ENCODE measurements at places on chromosomes 12 and 14.

GRCh38 chr14:35347323-35348043 lies 55.3 kb downstream of the PSMA6 start:
- DNase-seq: no peak

DNA sequence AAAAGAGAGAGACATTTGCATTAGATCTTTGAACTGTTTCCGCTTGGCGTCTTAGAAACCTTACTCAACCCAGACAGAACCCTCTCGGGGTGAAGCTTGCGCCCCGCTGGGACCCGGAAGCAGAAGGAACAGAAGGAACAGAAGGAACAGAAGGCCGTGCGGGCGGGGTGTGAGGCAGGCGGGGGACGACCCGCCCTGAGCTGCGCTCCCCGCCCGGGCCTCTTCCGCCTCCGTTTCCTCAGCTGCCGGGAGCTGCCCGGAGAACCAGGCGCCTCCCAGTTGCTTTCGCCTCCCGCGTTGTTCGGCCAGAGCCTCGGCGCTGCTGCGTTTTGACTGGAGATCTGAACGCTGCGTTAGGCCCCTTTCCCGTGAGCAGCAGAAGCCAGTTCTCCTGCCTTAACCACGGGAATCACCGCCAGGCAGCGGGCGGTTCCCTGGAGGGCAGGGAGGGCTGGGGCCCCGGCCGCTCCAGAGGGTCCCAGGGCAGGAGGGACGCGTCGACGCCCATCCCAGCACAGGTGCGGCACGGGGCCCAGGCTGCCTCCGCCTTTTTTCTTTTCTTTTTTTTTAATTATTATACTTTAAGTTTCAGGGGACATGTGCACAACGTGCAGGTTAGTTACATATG lies 19.3 kb upstream of the MMP17 start:
- DNase-seq: peak; percentile 79

DNA sequence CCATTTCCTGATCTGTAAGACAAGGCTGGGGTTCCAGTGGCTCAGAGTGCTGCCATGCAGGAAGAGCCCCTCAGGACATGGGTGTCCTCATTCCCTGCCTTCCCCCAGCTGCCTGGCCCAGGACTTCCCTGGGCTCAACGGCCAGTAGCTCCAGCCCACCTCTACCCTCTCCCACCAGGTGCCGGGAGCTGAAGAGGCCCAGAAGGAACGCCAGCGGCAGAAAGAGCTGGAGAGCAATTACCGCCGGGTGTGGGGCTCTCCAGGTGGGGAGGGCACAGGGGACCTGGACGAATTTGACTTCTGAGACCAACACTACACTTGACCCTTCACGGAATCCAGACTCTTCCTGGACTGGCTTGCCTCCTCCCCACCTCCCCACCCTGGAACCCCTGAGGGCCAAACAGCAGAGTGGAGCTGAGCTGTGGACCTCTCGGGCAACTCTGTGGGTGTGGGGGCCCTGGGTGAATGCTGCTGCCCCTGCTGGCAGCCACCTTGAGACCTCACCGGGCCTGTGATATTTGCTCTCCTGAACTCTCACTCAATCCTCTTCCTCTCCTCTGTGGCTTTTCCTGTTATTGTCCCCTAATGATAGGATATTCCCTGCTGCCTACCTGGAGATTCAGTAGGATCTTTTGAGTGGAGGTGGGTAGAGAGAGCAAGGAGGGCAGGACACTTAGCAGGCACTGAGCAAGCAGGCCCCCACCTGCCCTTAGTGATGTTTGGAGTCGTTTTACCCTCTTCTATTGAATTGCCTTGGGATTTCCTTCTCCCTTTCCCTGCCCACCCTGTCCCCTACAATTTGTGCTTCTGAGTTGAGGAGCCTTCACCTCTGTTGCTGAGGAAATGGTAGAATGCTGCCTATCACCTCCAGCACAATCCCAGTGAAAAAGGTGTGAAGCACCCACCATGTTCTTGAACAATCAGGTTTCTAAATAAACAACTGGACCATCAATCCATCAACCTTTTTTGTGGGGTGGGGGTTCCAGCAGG lies 17.6 kb downstream of the AGAP2 start:
- no peak for DNase-seq

DNA sequence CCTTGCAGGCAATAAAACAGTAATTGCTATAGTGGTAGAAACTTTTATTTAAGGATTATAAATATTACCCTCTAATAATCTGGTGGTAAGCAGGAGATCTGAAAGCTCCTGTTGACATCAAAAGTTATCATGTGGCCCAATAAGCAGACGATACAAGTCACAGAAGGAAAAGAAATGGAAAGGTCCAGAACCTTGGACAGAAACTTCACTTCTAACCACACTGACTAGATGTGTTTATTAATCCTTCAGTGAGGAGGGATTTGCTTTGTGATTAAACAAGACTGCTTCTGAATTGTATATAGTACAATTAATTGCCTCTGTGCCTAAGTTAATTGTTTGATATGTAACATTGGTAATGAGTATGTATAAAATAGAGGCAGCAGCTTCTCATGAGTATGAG lies 652.7 kb upstream of the MIS18BP1 start:
- DNase-seq: no peak

- no peak for DNase-seq
Observed at GRCh38 chr14:88604212-88604611, 41.4 kb downstream of the ZC3H14 start.

DNA sequence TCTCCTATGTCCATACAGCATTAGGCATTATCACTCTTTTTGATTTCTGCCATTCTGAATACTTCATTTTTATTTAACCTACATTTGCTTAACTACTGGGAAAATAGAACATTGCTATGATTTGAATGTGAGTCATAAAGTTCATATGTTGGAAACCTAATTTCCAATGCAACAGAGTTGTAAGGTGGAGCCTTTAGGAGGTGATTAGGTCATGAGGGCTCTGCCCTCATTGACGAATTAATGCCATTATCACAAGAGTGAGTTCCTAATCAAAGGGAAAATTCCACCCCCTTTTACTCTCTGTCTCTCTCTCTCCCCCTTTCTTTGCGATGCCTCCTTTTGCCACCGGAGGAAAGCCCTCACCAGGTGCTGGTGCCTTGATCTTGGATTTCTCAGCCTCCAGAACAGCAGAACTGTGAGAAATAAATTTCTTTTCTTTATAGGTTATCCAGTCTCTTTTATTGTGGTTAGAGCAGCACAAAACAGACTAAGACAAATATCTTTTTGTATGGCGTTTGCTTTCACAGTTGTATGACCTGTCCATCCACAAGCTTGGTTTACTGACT lies 180.1 kb upstream of the ARID2 start:
- no peak for DNase-seq

- peak; percentile 62 for DNase-seq
Observed at GRCh38 chr12:104877103-104877705, 80.9 kb downstream of the SLC41A2 start.

- DNase-seq: no peak
Observed at GRCh38 chr12:108370415-108370814, 31.3 kb upstream of the CMKLR1 start.

GRCh38 chr12:77728018-77728417 lies 102.7 kb upstream of the NAV3 start:
- DNase-seq: no peak

DNA sequence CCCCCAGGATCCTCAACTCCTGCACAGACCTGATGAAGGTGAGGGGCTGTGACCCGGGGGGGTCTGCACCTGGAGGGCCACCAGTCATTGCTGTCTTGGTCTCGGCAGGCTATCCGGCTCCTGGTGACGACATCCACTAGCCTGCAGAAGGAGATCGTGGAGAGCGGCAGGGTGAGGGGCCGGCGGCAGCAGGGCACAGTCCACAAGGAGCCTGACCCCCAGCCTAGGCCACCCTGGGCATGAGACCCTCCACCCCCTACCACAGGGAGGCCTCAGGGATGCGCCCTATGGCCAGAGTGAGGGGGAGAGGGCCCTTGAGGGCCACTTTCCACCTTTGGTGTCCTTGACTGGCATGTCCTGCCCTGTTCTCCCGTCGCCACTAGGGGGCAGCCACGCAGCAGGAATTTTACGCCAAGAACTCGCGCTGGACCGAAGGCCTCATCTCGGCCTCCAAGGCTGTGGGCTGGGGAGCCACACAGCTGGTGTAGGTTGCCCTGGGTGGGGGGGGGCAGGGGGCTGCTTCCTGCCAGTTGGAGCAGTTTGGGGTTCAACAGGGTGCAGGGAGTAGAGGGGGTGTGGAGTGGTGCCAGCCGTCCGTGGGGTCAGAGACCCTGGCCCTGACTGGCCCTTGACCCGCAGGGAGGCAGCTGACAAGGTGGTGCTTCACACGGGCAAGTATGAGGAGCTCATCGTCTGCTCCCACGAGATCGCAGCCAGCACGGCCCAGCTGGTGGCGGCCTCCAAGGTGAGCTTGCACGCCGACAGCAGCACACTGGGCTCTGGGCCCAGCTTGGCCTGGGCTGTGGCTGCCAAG lies 25.0 kb downstream of the HIP1R start:
- peak; percentile 90 for DNase-seq

GRCh38 chr12:69497308-69498026 lies 27.3 kb downstream of the FRS2 start:
- DNase-seq: no peak

DNA sequence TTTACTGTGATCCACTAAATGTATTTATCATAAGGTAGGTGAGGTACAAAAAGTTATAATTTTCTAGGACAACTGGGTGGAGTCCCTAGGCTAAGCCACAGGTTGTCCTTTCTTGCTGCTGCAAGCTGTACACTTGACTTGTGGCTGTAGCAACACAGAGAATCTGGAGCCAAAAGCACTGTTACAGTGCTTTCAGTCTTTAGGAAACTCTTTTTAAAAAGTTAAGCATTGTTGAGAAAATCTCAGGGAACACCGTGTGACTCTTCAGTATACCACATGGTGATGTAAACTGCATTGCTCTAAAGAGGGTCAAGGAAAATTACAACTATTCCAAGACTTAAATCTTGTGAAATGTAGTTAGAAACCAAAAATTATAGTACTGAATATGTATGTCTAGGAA lies 11.4 kb downstream of the SLC15A5 start:
- DNase-seq: no peak

- DNase-seq: peak; percentile 8
Observed at GRCh38 chr12:87428701-87429277, 600.4 kb downstream of the C12orf50 start.

DNA sequence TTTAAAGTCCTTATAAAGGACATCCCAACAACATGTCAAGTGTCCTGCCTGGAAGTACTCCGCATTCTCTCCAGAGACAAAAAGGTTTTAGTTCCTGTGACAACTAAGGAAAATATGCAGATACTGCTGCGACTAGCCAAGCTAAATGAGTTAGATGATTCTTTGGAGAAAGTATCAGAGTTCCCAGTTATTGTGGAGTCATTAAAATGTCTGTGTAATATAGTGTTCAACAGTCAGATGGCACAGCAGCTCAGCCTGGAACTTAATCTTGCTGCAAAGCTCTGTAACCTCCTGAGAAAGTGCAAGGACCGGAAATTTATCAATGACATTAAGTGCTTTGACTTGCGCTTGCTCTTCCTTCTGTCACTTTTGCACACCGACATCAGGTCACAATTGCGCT lies 40.2 kb downstream of the RIC8B start:
- no peak for DNase-seq

DNA sequence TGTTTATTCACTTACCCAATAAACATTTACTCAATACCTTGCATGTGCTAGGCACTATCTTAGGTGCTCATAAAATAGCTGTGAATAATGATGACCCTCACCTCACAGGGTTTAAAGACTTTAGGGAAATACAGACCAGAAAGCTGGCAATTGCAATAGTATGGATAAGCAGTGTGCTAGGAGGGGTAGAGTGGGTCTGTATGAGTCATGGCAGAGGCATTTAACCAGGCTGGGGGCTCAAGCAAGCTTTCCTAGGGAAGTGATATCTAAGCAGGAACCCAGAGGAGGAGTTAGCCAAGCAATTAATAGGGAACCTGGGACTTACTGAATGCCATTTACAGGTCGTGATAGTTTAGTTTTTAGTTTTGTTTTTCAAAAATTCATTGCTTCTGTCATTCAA lies 123.9 kb upstream of the CCDC198 start:
- no peak for DNase-seq

- no peak for DNase-seq
Observed at GRCh38 chr14:75907756-75908359, 73.9 kb downstream of the TGFB3 start.

GRCh38 chr14:92963301-92964123 lies 40.6 kb downstream of the CHGA start:
- no peak for DNase-seq

DNA sequence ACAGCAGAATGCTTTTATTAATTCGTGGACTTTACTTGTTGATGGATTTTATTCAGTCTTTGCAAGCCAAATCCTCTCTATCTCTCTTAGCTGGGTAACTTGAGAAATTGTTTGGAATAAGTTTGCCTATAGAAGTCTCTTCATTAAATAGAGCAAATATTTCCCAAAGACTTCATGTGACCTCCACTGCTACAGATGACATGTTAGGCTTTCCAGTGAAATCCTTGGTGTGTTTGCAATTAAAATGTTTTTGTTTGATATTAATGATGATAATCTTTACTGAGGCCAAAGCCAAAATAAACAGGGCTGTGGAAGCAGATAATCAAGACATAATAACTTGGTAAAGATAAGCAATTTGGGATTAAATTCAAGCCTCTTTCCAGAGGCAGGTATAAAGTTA lies 4.4 kb downstream of the MYF6 start:
- no peak for DNase-seq

DNA sequence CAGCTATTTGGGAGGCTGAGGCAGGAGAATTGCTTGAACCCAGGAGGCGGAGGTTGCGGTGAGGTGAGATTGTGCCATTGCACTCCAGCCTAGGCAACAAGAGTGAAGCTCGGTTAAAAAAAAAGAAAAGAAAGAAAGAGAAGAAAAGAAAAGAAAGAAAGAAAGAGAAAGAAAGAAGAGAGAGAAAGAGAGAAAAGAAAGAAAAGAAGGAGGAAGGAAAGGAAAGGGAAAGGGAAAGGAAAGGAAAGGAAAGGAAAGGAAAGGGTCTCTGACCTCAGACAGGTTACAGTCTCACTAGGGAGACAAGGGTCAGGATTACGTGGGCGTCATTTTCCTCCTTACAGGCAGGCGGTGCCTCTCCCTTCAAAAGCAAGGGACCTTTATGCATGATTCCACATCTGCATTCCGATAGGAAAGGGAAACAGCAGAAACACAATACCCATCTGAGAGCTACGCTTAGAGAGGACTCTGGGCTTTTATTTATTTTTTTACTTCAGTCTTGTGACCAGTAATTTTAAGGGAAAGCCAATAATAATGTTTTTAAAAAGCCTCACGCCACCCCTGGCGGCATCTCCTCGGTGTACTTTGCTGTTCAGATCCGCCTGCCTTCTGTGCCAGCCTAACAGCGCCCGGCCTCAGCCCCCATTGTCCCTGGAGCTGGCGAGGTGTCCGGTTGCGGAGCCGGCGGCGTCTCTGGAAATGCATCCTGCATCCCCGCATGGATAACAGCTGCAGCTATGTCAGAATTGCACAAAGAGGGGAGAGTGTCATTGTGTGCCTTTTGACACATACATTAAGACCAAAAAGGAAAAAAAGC lies 945 bp upstream of the HIP1R start:
- DNase-seq: peak; percentile 59

GRCh38 chr14:99274346-99275221 lies 2.6 kb upstream of the BCL11B start:
- peak; percentile 80 for DNase-seq

DNA sequence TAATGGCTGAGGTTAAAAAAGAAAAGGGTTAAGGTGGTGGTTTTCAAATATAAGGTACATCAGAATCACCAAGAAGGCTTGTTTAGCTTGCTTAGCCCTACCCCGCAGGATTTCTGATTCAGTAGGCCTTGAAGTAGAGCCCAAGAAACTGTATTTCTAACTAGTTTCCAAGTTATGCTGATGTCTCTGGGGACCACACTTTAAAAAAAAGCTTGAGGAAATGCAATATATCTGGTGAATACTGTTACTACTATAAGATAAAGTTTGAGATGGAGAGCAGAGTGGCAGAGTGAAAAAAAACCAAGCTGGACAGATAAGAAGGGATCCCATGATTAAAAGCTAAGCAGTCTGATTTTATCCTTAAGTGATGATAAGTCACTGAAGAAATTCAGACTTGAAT lies 18.3 kb upstream of the GXYLT1 start:
- DNase-seq: no peak
